ENCODE measurements at places on chromosomes 5 and 9.

DNA sequence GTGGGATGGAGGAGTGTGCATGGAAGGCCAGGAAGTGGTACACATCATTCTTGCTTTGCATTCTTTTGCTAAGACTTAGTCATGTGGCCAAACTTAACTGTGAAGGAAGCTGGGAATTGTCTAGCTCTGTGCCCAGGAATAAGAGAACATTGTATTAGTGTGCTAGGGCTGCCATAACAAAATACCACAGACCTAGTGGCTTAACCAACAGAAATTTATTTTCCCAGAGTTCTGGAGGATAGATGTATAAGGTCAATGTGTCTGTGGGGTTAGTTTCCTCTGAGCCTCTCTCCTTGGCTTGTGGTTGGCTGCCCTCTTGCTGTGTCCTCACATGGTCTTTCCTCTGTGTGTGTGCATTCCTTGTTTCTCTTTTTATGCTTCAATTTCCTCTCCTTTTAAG lies 32.4 kb downstream of the NNT start:
- DNase-seq = no peak

GRCh38 chr9:134455934-134456755 lies 129.9 kb downstream of the RXRA start:
- no peak for DNase-seq

GRCh38 chr9:7816021-7816420 lies 16.4 kb upstream of the DMAC1 start:
- no peak for DNase-seq

GRCh38 chr9:17847908-17848307 lies 269.0 kb downstream of the SH3GL2 start:
- DNase-seq = no peak
